HS-5 (cell line): ENCODE measurements at places on chromosomes 3 and 15.
A peak's percentile ranks its signal among the peaks of the same experiment; 100 is the strongest.

DNA sequence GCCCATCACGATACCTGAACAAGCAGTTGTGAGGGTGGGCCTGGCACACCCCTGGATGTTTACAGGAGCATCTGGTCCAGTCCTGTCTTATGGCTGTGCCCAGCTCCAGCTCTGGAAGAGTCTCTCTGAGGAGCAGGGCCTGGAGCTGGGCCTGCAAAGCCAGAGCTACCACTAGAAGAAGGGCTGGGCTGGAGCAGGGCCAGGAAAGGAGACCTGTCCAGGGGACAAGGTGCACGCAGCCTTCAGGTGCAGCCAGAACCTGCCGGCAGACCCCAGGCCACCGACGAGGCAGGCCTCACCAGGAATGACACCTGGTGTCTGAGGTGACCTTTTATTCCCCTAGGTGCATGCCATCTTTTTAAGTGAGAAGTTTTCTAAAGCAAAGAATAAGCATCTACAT lies 8.4 kb upstream of the BCL2L10 start:
- DNase-seq: no peak

GRCh38 chr15:64877435-64877834 lies 34.3 kb upstream of the ANKDD1A start:
- no peak for DNase-seq

- peak; percentile 37 for DNase-seq
Measured at GRCh38 chr3:57298041-57298440, 5.6 kb upstream of the ASB14 start.

DNA sequence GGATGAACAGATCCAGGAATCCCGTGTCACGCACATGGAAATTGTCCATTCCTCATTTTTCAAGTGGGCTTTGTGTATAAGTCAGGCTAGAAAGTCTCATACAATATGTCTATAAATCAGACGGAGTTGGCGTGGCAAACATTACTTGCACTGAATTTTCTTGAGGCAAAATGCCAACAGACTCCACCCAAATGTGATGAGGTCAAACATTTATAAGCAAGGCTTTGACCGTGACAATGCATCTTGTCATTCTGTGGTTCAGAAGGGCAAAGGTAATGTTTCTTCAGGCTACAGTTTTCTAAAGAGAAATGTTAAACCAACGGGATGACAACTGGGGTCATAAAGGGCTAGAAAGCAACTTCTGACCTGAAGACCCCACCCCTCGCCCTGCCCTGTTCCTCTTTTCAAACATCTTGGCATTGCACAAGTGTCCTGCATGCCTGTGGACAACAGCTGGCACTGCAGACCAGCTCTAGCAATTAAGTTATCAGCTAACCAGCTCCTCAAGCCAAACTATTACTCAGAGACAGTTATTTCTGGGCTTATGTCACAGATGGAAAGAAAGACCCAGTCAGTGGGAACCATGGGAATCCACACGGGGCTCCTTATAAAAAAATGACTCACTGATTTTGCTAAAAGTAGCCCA lies 36.5 kb upstream of the SPTBN5 start:
- peak; percentile 96 for DNase-seq

- DNase-seq: no peak
Measured at GRCh38 chr3:170418422-170419398, at the start of gene CLDN11. Gene CLDN11 (plus strand): TSS chr3:170418868. CDS start chr3:170419067, 199 bp downstream.
